LoVo (cell line): ENCODE measurements at places on chromosomes 1 and 21.

DNA sequence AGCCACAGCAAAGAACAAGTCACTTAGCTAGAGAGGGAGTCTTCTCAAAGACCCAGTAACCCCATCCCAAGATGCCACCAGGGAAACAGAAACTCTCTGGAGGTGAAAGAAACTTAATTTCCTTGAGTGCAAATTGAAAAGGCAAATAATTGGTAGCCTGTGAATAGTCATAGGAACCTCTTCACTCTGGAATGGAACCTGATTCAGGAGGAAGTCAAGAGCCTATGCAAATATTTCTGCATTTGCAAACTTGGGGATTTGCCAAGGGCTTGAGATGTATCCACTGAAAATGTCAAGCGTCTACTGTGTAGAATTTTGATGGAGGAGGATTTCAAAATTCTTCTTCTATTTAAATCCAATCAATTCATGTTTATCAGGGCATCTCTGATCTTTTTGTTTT lies 5.7 kb downstream of the HIVEP3 start:
- DNase-seq: no peak

DNA sequence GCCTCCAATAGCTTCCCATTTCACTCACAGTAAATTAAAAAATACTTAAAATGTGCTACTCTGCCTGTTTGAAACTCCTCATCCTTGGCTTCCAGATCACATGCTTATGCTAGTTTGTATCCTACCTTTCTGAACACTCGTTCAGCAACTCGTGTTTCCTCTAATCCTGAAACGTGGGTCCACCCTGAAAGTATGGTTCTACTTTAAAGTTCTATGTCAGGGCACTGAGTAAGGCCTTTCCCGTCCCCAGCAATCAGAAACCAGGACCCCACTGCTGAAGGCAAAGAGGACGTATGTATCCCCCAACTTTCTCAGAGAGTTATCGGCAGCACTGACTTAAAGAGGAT lies 419 bp upstream of the TSEN15 start:
- DNase-seq: peak; percentile 41

DNA sequence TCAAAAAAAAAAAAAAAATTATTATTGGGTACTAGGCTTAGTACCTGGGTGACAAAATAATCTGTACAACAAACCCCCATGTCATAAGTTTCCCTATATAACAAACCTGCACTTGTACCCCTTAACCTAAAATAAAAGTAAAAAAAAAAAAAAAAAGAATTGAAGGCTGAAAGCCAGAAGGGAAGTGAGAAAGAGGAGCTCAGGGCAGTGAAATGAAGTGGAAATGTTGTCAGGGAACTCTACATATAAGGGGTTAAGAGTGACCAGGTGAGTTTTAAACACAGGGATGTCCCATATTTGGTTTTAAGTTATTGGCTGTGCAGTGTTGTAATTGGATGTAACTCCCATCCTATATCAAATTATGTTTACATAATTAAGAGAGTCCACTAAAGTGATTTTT lies 85.7 kb upstream of the ABCD3 start:
- no peak for DNase-seq

DNA sequence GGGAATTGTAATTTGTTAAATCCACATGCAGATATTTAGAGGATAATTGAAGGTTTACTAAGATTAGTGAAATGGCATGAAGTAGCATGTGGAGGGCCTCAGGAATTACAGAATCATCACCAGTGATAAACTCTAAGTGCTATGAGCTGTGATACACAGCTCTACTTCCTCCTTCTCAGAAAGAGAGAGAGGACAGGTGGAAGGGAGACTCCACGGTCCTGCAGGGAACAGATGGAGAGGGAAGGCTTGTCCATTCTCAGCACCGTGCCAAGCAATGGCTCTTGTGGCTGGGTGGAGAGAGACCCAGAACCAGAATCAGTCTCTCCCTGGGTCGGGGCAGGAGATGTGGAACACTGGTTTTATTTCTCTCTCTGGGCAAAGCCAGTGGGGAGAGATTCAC lies 27.8 kb upstream of the LYPD8 start:
- no peak for DNase-seq

DNA sequence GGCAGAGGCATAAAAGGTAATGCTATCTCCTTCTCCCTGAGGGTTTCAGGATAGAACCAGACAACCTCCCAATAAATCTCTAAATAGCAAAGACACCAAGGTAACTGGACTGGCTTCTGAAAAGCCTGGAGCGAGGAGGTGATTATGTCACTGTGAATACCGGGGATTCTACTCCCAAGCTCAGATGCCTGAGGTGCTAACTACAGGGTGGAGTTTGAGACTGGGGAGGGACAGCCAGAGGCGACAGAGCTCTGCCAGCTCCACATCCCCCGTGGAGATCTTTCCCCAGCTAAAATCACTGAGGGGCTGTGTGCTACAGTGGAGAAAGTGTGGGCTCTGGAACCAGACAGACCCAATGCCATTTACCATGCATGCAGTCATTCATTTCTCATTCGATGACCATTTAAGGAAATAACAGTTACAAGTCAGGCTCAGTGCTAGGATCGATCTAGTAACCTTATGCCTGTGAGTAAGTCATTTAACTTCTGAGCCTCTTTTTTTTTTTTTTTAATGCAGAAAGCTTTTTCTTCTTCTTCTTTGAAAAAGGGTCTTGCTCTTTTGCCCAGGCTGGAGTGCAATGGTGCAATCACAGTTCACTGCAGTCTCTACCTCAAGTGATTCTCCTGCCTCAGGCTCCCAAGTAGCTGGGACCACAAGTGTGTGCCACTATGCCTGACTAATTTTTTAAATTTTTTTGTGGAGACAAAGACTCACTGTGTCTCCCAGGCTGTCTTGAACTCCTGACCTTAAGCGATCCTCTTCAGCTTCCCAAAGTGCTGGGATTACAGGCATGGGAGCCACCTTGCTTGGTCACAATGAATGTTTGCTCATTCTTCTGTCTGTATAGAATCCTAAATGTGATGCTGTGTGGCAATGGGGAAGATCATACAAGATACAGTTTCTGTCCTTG lies 8.1 kb upstream of the SLC45A3 start:
- no peak for DNase-seq

DNA sequence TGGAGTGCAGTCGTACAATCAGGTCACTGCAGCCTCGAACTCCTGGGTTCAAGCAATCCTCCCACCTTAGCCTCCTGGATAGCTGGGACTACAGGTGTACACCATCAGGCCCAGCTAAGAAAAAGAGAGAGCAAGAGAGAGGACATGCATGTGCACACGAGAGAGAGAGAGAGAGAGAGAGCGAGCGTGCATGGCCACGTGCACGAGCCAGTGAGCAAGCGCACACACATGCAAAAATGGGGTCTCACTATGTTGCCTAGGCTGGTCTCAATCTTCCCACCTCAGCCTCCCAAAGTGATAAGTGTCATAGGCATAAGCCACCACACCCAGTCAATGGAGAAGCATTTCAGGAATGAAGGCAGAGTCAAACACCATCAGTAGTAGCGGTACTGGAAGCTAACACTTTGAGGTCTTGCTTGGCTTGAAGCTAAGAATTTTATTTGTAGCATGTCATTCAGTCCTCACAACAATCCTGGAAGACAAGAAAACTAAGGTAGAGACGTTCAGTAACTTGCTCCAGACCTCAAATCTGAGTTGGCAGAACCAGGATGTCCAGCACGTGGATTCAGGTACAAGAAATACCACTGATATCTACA lies 14.5 kb downstream of the GNB1 start:
- no peak for DNase-seq
